ENCODE measurements at places on chromosomes 1 and 21. TPM values are rescaled to one million over a fixed set of nuclear protein-coding genes. Genes with fewer than 3 reads are reported as not detected.

ABL2 gene
- 18.4 TPM for total RNA-seq

KRTAP26-1 gene
- total RNA-seq: not detected

GBP5 gene
- 3.0 TPM for total RNA-seq

MXRA8 gene
- total RNA-seq: 69.8 TPM

RNU5D-1 gene
- total RNA-seq: not detected

CELSR2 gene
- total RNA-seq: 5.8 TPM

CELA3B gene
- total RNA-seq: not detected

EVI5 gene
- total RNA-seq: 48.6 TPM

DOP1B gene
- 10.9 TPM for total RNA-seq

C1orf74 gene
- 1.3 TPM for total RNA-seq

MRAP gene
- not detected for total RNA-seq

FMO3 gene
- 4.7 TPM for total RNA-seq

SLC25A34 gene
- 0.40 TPM for total RNA-seq

CD84 gene
- total RNA-seq: 6.7 TPM

KLHDC7A gene
- not detected for total RNA-seq

LHX8 gene
- total RNA-seq: not detected

CRP gene
- total RNA-seq: not detected

RHD gene
- not detected for total RNA-seq

CPTP gene
- total RNA-seq: 21.3 TPM

Data from gastroesophageal sphincter (tissue), 4 donors.